Small intestine (tissue), 16 donors: ENCODE measurements at places on chromosomes 6 and 20. TPM values are rescaled to one million over a fixed set of nuclear protein-coding genes. Genes with fewer than 3 reads are reported as not detected.

Gene TNFRSF21
- 28.8 TPM for polyA plus RNA-seq

Gene EPPIN
- polyA plus RNA-seq = not detected

Gene OOEP
- 0.16 TPM for polyA plus RNA-seq

Gene CST11
- polyA plus RNA-seq = not detected

Gene EFCAB8
- 0.22 TPM for polyA plus RNA-seq

Gene TRPC4AP
- 45.2 TPM for polyA plus RNA-seq

DNA sequence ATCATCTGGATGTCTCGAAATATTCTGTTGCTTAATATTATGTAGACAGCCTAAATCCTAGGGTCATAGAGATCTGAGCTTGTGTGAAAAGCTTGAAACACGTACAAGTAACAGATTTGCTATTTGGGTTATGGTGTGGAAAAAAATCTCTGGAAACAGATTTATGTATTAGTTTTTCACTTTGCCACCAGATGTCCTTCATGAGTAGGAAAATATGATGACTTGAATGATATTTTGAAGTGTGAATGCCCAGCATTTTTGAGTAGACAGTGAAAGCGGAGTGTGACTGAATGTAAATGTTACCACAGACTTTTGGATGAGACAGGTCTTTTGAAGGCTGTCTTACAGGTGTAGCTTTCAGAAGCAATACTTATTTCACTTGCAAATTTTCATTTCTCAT is 4.2 kb upstream of the BMP6 start:
- H3K36me3 ChIP-seq = no peaks in the 10 kb centered on the region
- no peaks in the 10 kb centered on the region for H3K4me1 ChIP-seq
- H3K27me3 ChIP-seq = peaks cover 37% of the 10 kb centered on the region
- no peak overlapping the region for H3K4me3 ChIP-seq
- DNase-seq = no peak

DNA sequence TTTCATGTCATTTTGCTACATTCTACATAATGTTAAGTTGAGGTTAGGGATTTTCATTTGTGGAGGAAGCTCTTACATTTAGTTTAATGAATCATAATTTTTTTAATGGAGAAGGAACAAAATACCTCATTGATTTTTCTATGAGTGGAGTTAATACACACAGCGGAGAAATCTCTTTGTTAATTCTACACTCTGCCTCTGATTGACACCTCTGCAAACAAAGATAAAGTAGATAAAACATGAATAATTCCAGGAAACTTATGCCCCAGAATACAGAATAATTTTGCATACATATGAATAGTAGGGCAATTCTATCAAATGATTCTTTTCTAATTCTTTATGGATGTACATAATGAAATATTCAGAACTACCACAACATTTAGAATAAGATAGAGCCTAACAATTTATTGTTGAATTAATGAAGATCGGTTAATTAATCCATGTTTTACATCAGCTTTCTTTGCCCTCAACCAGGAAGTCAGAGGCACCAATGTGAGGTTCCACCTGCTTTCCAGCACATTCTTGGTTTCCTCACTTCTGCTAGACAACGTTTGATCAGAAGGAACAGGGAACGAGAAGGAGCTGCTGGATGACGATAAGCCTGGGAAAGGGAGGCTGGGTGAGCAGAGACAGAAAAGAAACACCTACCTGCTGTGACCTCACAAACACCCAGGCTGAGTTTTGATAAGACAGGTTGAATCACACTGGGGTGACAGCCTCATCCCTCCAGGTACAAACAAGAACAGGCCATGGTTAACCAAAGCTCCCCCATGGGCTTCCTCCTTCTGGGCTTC is 4.3 kb downstream of the OR2H1 start:
- H3K4me1 ChIP-seq = no peaks in the 10 kb centered on the region
- no peak for DNase-seq
- no peak overlapping the region for H3K4me3 ChIP-seq

- no peak overlapping the region for H3K27ac ChIP-seq
- DNase-seq = no peak
- no peaks in the 10 kb centered on the region for H3K36me3 ChIP-seq
- H3K4me3 ChIP-seq = no peak overlapping the region
- H3K27me3 ChIP-seq = no peaks in the 10 kb centered on the region
- no peaks in the 10 kb centered on the region for H3K4me1 ChIP-seq
Observed at GRCh38 chr6:16690608-16691142, 70.6 kb downstream of the ATXN1 start.

DNA sequence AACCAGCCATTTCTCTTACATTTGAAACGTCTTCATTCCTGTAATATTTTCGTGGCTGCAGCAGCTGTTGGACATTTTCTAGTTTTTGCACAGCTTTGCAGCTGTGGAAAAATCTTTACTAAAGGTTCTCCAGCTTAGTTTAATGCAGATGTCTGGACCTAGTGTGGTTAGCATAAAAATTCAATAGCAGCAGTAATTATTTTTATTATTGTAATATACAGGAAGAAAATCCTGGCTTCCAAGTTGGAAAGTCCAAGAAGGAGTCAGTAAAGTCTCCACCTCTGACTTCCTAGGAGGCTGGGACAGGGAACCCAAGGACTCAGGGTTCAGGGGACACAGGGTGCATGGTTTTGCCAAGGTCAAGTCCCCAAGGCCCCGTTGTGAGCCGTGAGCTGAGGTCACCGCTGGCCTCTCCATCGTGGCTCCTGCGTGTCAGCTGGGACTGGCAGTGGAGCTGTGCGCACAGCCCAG is 230.6 kb downstream of the FNDC1 start:
- no peak overlapping the region for H3K4me3 ChIP-seq
- H3K4me1 ChIP-seq = no peaks in the 10 kb centered on the region
- H3K27ac ChIP-seq = no peak overlapping the region
- no peaks in the 10 kb centered on the region for H3K27me3 ChIP-seq
- no peak for DNase-seq

DNA sequence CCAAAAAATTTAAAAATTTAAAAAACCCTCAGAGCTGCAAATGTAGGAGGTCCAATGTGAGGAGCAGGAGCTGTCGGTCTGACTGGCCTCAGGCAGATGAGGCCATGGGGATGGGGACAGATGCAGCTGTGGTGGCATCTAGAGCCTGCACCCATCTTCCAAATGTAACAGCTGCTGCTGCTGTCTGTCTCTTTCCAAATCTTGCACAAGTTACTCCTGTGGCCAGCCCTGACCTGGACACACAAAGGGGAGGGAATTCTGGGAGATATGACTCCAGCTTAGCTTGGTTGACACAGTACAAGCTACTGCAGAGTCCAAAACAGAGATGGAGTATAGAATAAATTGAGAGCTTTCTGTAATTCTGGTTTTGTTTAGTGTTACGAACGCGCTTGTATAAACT is 115.2 kb downstream of the PRND start:
- no peak overlapping the region for H3K27ac ChIP-seq
- no peak overlapping the region for H3K4me3 ChIP-seq
- no peak for DNase-seq
- H3K36me3 ChIP-seq = no peaks in the 10 kb centered on the region
- no peaks in the 10 kb centered on the region for H3K4me1 ChIP-seq
- H3K27me3 ChIP-seq = no peaks in the 10 kb centered on the region

DNA sequence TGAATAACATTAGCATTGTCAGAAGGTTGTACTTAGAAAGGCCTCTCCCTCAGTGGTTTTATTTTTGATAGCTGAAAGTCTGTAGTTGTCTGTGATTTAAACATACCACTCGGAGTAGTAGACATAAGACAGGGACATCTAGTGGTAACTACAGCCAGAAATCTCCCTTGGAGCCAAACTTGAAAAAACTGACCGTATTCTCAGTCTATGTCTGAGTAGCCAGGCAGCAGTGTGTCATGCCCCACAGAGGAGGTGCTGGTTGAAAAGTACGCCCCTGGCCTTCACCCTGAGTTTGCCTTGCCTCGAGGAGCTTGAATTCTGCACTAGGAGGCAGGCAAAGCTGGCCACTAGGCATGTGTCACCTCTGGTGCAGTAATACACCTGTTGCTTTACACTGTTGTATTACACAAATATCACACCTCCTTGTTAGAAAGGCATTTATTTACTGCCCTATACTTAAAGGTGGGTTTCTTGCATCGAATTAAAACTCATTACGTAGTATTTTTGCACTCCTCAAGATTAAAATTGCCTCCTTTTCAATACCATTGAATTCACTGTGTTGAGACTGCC is 20.8 kb downstream of the ZBTB2 start:
- no peaks in the 10 kb centered on the region for H3K27me3 ChIP-seq
- no peak overlapping the region for H3K27ac ChIP-seq
- H3K36me3 ChIP-seq = peaks cover 3% of the 10 kb centered on the region
- H3K4me3 ChIP-seq = no peak overlapping the region
- DNase-seq = no peak
- H3K4me1 ChIP-seq = no peaks in the 10 kb centered on the region

DNA sequence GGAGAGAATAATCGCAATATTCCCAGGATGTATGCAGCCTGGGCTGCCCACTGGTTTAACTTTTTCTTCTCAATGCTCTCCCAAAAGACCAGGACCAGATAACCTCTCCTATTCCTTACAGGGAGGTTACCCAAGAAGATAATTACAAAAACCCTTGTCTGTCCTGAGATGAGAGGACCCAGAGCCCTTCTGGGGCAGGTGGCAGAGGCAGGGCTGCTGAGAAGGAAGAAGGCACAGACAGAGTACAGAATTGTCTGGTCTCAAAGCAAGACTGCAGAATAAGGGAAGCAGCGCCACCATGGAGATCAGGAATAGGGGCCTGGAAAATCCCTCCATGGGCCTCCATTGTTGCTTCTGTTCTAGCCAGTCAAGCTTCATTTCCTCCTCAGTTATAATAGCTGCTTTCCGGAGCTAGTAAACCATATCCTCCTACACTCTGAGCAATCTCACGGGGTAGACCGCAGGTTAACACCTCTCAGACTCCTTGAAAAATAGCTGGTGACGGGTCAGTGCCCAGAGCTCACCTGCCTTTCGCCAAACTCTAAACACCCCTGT is 463 bp upstream of the HLA-DMB start:
- DNase-seq = no peak
- peak overlapping the region; percentile 20 for H3K27ac ChIP-seq
- H3K36me3 ChIP-seq = no peaks in the 10 kb centered on the region

DNA sequence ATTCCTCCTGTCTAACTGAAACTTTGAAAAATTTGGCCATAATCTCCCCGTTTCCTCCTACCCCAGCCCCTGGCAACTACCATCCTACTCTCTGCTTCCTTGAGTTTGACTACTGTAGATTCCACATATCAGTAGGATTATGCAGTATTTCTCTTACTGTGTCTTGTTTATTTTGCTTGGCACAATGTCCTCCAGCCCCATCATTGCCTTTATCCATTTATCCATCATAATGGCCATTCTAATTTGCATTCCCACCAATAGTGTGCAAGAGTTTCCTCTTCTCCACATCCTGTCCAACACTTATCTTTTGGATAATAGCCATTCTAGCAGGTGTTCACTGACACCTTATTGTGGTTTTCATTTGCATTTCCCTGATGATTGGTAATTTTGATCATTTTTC is 202.3 kb downstream of the THBS2 start:
- DNase-seq = no peak
- no peak overlapping the region for H3K4me3 ChIP-seq
- no peaks in the 10 kb centered on the region for H3K36me3 ChIP-seq
- no peaks in the 10 kb centered on the region for H3K4me1 ChIP-seq
- no peak overlapping the region for H3K27ac ChIP-seq

DNA sequence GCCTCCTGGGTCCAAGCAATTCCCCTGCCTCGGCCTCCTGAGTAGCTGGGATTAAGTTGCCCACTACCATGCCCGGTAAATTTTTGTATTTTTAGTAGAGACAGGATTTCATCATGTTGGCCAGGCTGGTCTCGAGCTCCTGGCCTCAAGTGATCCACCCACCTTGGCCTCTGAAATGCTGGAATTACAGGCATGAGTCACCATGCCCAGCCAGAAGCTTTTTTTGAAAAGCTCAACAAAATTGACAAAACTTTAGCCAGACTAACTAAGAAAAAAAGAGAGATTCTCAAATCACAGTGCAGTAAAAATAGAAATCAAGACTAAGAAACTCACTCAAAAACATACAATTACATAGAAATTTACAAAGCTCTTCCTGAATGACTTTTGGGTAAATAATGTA is 420.6 kb downstream of the COL12A1 start:
- DNase-seq = no peak
- no peak overlapping the region for H3K27ac ChIP-seq
- no peaks in the 10 kb centered on the region for H3K4me1 ChIP-seq
- H3K36me3 ChIP-seq = no peaks in the 10 kb centered on the region
- no peaks in the 10 kb centered on the region for H3K27me3 ChIP-seq

GRCh38 chr20:14049111-14049510 is 53.8 kb downstream of the MACROD2 start:
- no peak for DNase-seq
- no peaks in the 10 kb centered on the region for H3K36me3 ChIP-seq
- H3K27me3 ChIP-seq = no peaks in the 10 kb centered on the region
- no peak overlapping the region for H3K27ac ChIP-seq
- no peak overlapping the region for H3K4me3 ChIP-seq
- H3K4me1 ChIP-seq = no peaks in the 10 kb centered on the region

DNA sequence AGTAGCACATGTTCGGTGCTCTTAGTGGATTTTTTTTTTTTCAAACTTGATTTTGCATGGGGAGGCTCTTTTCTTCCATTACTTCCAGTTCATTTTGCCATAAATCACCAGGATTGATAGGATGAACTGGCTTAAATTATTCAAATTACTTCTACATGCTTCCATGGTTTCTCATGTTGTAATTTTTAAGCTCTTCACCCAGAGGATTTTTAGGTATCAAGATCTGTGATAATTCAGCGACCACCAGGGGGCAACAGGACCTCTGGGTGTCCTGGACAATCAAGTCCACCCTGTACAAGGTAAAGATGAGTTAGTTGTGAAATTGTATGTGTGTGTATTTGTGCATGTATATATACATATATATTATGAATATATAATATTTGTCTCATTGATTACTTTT is 4.2 kb upstream of the EPHA7 start:
- no peaks in the 10 kb centered on the region for H3K36me3 ChIP-seq
- no peak overlapping the region for H3K4me3 ChIP-seq
- DNase-seq = peak; percentile 11
- no peaks in the 10 kb centered on the region for H3K27me3 ChIP-seq
- peaks cover 3% of the 10 kb centered on the region for H3K4me1 ChIP-seq

DNA sequence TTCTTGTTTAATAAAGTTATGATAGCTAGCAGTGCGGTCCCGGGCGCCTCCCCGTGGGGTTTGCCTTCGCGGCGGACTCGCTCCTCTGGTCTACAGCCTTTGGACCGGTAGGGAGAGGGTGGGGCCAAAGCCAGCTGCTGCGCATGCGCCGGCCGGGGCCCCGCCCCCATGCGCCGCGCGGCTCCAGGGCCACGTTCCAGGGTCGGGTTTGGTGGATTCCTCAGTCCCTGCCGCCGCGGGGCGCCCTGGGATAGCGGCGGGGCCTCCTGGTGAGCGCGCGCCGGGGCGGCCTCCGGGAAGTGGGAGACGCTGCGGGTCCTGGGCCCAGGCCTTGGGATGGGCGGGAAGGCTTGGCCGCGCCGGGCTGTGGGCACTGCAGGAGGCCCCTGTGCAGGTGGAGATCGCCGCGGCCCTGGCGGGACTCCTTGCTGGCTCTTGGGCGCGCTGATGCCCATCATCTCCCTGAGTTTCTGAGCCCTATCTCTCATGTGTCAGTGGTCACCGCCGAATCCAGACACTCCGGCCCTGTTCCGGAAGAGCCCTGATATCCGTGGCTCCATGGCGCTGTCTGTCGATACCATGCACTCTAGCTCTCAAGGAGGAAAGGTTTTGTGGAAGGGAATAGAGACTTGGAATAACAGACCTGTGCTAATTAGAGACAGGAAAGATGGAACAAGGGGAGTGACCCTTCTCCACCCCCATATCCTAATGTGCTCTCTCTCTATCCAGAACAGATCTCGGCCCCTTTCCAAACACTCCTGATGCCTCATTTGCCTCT is at the start of gene VARS2:
VARS2 (plus strand) TSS at position 163 of the 778 bp plus-strand sequence; CDS start at position 762, 599 bp downstream.
- peaks cover 63% of the 10 kb centered on the region for H3K36me3 ChIP-seq
- H3K4me3 ChIP-seq = peak within 1 kb of the TSS; percentile 74
- no peaks in the 10 kb centered on the region for H3K4me1 ChIP-seq
- DNase-seq = peak; percentile 96
